ENCODE measurements at places on chromosomes 1 and 21. TPM values are rescaled to one million over a fixed set of nuclear protein-coding genes. Genes with fewer than 3 reads are reported as not detected.

The ELAVL4 gene
- total RNA-seq, result 0.18 TPM

- DNase-seq, result no peak
Observed at GRCh38 chr1:93619507-93620171, 62.0 kb downstream of the BCAR3 start.

DNA sequence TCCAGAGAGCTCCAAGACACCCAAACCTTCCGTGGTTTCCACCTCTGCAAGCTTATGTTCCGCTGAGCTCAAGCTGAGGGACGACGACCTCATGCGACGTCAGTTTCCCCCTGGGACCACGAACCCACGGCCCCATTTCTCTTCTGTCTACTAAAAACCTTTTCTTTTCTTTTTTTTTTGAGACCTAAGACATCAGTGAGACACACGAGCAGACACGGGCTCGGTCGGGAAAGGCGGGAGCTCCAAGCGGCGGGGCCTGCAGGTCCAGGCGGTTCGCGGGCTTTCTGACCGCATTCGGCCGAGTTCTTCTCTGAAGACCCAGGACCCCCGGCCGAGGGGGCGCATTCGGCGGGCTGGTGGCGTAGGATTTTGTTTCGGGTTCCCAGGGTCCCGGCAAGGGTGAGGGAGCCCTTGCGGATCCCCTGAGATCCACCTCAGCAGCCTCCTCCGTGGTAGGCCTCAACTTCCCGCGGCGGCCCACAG is 402 bp downstream of the C21orf58 start:
- DNase-seq, result no peak

- DNase-seq, result no peak
Observed at GRCh38 chr1:215215846-215216245, 133.3 kb downstream of the KCNK2 start.

DNA sequence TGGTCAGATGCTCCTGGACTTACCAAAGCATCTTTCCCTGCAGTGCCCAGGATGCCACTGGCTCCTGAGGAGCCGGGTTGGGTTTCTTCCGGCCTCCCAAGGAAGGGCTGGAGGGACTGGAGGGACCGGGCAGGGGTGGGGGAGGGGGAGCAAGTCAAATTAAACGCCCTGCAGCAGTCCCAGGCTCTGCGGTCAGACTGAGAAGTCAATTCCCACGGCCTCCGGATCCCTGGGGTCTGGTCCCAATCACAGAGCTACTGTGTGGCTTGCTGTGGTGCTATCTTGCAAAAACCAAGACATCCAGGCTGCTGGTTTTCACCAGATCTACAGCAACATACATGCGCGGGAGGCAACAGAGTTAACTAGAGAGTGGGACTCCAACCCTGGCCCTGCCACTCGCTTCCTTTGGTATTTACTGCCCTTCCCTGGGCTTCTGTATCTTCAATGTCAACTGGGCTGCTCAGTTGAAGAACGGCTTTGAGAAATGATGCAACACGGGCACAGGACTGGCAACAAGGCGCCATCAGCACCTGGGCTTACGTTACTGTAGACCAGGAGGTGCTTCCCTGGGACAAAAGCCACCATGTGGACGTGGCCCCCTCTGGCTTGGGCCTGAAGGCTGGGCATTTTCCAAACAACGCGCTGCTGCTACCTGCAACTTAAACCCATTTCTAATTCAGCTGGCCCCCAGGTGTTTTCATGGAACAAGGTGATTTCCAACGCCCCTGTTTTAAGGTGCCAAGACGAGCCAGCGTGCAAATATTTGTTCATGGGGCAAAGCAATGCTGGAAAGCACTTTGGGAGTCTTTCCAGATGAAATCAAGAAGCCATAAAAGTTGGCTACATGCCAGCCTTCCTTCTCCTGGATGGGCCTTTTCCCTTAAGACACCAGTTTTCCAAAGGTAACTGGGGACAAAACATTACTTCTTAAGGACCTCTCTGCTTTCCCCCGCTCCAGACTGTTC is 11.5 kb downstream of the RCC2 start:
- DNase-seq, result no peak

DNA sequence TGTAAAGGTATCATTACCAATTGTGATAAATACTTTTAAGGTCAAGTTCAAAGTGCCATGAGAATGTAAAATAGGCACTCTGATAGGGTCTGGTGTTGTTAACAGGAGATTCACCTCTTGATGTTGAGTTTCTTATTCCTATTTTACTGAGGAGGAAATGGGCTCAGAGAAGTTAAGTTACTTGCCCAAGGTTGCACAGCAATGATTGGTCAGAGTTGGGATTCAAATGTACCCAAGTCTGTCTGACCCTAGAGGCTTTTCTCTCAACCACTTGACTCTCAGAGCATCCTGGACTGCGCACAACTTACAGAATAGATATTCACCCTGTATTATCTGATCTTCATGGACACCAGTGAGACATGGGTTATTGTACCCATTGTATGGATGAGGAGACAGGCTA is 33.9 kb downstream of the SOX13 start:
- no peak for DNase-seq

Data from left lobe of liver (tissue), 2 donors.